ENCODE measurements at places on chromosomes 2 and 18.

GRCh38 chr18:53906681-53907080, 317.8 kb downstream of the MBD2 start:
- no peak for DNase-seq

DNA sequence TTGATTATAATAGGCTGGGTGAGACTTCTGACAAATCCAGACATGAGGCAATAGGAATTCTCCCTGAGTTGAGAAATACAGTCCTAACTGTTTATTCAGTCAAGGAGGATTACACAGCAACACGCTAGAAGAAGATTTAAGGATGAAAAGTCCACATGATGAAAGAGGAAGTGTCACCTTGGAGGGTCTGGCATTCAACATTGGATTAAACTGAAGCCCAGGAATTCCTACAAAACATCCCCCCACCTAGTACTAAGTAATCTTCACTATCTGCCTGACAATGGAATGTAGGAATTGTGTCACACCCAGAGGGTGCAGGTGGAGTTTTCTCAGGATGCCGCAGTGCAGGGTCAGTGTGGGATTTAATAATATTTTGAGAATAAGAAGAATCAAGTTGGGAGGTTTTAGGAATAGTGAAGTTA, 142.4 kb downstream of the SOCS6 start:
- DNase-seq, result no peak

DNA sequence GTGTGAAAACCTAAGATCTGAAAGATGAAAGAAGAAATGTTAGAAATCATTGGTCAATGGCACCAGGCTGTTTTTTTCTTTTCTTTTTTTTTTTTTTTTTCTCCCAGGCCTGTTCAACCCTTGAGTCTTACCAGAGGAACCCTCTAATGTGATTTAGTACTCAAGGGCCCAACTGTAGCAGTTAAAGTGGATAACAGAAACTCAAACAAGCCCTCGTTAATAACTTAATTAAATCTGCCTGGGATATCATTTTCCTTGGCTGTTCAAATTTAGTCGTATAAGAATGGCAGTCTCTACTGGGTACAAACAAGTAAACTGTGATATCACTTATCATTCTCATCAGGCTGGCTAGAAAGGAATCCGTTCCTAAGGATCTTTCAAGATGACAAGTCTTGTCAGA, 16.5 kb downstream of the ARL4C start:
- no peak for DNase-seq

GRCh38 chr2:234001380-234002160, 48.9 kb upstream of the SPP2 start:
- DNase-seq, result no peak

DNA sequence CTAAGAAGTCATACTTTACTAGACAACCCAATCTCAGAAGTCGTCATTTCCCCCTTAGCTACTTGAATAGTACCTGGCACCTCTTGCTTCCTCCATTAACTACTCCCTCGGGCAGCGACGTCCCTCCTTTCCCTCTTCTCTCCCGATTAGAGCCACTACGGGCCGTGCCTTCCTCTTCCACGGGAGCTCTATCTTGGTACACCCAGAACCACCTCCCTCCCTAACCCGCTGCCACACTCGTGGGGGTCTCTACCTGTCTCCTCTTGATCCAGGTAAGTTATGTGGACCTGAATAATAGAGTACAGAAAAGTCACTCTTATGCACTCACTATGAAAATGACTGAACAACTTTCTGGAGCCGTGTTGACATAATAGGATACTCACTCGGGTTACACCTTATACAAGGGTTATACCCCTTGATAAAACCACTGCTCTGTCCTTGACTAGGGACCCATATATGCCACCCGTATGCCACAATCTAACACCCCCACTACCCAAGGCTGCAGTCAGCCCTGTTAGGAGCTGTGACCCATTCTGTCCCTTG, 595 bp upstream of the HDHD2 start:
- no peak for DNase-seq

- no peak for DNase-seq
These were observed 233.2 kb downstream of the TCF4 start for GRCh38 chr18:55354795-55355194.

DNA sequence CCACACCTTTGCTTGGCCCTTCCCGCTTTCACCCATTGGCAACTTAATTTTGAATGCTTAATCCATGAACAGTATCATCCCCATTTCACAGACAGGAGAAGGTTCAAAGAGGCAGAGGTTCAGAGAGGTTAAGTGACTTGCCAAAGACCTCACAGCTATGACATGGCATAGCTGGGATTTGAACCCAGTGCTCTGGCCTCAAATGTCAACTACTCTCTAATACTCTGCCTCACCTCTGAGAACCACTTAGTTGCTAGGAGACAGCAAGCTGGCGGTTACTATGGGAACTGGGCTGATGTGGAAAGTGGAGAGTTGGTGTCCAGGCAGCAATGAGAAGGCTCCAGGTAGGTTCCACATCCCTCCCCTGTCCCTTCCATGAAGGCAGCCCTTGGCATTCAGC, 15.8 kb upstream of the PRSS56 start:
- DNase-seq, result no peak

- no peak for DNase-seq
These were observed 143.5 kb downstream of the OTX1 start for GRCh38 chr2:63194175-63194574.

DNA sequence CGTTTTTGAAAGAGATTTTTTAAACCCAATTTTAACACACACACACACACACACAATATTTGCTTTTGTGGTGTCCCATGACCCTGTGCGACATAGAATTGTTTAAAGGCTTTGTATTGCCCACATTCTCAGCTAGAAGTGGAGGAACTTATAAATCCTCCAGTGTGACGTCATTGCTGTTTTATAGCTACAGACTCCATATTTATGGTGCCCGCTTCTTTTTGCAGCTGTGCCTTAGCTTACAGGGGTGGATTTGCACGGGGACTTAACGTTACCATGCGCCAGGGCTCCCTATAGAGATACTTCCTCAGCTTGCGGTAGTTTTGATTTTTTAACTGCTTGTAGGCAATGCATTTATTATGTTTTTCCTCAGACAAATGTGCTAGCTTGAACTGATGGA, 101.9 kb upstream of the SMIM21 start:
- DNase-seq, result no peak

- DNase-seq, result no peak
These were observed 596.4 kb upstream of the VRK2 start for GRCh38 chr2:57450170-57450569.

- no peak for DNase-seq
These were observed 178.0 kb downstream of the SH3BP4 start for GRCh38 chr2:235129850-235130249.

DNA sequence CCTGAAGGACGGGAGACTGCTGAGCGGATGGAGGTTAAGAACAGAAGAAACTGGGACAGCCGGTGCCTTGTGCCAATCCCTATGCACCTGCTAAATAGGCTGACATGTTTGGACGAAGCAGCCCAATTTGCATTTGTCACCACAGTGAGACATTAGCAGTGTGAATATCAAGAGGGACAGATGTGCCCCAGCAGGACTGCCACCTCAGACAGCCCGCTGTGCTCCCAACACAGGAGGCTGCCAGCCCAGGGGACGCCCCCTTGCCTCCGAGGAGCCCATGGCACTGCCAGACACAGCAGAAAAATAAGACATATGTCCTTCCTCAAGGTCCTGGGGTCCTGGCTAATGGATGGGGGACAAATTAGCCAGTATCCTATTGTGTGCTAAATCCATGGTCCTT, 306.7 kb upstream of the POU3F3 start:
- no peak for DNase-seq

DNA sequence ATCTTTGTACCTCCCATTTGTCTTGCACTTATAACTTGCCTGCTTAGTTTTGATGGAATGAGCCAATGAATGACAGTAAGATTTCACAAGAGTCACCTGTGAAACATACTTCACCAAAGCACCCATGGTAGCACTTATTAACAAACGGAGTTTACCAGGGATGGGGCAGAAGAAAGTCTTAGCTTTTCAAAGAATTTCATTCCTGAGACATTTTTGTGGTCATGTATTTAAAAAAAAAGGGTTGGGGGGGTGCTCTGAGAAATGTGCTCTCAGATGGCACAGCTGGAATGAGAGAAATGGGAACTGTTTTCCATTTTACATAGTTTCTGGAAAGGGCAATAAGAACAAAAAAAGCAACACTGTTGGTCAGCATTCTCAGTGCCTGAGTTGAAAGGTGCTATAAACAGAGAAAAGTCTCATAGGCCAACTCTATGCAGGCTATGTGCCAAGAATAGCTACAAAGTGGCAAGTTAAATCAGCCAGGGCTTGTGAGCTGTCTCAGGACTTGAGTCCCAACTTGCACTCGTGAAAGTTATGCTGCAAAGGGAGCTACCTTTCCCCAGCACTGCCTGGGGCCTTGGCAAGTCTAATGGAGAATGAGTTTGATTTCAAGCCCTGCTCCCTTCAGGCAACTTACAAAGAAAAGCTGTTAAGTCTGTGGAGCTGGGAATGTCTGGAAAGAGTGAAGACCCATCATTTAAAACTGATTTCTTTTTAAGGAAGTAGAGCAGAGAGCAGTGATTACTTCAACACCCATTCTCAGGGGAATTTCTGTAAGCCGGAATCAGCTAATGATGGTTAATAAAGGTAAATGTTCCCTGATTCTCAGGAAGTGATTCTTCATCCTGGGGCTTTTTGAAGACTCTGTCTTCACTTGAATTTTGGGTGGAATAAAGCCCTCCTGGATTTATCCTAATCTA, 170.6 kb downstream of the SLC8A1 start:
- DNase-seq, result no peak

DNA sequence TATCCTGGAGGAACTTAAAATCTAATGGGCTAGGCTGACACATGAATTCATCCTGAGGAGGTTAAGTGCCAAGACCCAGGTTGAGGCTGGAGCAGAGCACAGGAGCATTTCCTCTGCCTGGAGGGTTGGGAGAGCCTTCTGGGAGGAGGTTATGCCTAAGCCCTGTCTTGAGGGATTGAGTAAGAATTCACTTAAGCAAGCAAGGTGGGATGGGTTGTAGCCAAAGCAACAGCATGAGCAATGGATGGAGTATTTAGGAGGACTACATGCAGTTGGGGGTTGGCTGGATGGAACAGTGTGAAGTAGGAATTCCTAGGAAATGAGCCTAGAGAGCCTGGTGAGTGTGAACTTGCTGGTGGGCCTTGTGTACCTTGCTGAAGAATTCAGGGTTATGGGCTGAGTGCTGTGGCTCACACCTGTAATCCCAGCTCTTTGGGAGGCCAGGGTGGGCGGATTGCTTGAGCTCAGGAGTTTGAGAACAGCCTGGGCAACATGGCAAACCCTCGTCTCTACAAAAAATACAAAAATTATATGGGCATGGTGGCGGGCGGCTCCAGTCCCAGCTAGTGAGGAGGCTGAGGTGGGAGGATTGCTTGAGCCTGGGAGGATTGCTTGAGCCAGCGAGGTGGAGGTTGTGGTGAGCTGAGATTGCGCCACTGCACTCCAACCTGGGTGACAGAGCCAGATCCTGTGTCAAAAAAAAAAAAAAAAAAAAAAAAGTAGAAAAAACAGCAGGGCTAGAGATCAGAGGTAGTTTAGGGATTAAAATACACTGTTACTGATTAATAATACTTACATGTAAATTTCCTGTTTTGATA, 22.2 kb downstream of the TANC1 start:
- no peak for DNase-seq

GRCh38 chr2:127218812-127219170, 1.3 kb downstream of the CYP27C1 start:
- no peak for DNase-seq

DNA sequence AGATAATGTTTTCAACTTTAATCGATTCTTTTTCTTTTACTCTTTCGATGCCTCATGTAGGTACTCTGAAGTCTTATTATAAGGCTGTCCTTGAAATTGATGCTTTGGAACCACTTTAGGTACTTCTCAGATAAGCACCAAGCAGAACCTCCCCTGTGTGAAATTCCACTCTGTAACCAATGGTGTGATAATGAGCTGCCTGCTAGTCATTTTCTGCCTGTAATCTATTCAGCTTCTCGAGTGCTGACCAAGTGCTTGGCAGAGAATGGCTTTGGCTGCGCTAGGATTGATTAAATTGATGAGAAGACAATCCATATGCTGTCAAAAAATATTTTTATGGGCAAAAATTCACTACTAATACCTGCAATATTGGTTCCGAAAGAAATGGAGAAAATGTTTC, 132.1 kb upstream of the STON1 start:
- DNase-seq, result no peak

GRCh38 chr2:201837391-201837790, 31.1 kb downstream of the CDK15 start:
- DNase-seq, result no peak

- DNase-seq, result no peak
These were observed 318.8 kb downstream of the RND3 start for GRCh38 chr2:150168595-150169236.

- DNase-seq, result no peak
These were observed 36.8 kb upstream of the ATP8B1 start for GRCh38 chr18:57839942-57840381.

Data from stimulated activated CD8-positive, alpha-beta memory T cell treated with anti-CD3 and anti-CD28 coated beads, Interleukin-15, amount 100 ng/mL, for 24 hours (primary cell).